ENCODE measurements at places on chromosomes 6 and 20.

DNA sequence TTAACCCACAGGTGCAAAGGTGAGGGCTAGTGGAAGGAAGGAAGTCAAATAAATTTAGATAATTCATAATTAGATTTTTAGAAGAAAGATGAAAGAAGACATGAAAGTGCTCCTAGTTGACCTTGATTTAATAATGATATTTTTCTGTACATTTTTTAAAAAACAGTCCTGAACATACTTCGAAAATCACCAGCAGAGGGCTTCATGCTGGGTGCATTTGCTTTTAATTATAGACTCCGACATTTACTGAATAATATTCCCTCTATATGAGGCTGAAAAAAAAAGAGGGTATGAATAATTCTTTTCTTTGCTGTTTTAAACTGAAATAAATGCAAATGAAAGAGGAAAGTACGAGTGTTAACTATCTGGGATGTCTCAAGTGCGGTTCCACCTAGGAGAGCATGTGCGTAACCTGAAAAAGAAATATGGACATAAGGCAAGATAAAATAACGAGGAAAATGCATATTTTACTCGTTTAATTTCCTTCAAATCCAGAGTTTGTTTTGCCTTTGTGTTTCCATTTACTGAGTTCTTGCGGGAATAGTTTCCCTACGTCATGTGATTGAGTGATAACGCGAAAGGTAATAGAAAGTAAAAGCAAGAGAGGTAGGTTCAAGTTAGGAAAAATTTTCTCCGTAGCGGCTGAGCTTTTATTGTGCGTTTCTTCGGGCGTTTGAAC lies 3.1 kb upstream of the TFAP2B start:
- peak; percentile 43 for DNase-seq

DNA sequence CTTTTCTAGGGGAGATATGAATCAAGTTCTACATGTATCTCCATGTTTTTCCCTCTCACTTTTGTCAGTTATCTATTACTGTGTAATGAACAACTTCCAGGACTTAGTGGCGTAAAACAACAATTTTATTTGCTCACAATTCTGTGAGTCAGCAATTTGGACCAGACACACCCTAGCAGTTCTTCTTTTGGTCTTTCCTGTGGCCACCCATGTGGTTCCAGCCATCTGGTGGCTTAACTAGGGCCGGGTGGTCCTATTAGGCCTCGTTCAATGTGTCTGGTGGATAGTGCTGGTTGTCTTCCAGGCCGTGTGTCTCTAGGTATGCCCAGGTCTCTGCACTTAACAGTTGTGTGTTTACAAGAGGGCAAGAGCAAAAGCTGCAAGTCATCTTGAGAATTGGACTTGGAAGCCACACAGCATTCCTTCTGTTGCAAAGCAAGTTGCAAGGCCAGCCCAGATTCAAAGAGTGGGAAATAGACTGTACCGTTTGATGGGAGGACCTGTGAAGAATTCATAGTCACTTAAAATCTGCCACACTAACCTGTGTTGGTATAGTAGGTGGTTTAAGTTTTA lies 20.8 kb upstream of the SLC35D3 start:
- DNase-seq, result no peak

DNA sequence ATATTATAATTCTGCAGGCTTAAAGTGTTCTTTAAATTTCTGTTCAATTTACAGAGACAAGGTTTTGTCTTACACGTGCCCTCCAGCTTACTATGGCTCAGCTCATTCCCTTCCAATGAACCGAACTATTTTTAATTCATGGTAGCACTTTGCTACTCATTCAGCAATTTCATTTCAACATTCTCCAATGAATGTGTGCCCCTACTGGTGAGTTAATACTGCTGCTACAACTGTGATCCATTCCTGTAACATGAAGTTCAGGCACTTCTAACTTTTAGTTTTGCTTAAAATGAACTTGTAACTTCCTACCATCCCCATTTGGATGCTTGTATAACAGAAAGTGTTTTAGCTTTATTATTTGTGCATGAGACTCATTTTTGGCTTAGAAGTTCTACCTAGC lies 99.7 kb downstream of the F13A1 start:
- no peak for DNase-seq

DNA sequence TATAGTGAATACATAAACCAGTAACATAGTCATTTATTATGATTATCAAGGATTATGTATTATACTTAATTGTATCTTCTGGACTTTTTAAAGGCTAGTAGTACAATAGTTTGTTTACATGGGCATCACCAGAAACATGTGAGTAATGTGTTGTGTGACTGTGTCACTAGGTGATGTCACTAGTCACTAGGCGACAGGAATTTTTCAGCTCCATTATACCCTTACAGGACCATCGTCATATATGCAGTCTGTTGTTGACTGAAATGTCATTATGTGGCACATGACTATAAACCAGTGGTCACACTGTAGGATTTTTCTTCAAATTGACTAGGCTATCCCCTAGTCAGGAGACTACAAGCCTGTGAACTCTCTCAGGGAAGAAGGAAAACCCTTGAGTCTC lies 86.5 kb upstream of the CENPW start:
- no peak for DNase-seq

GRCh38 chr20:63098195-63098810 lies 91.5 kb upstream of the BHLHE23 start:
- no peak for DNase-seq

GRCh38 chr6:52061481-52061880 lies 25.9 kb downstream of the PKHD1 start:
- DNase-seq, result no peak

GRCh38 chr6:106511288-106512047 lies 117.8 kb downstream of the RTN4IP1 start:
- peak; percentile 15 for DNase-seq

GRCh38 chr20:12435268-12435667 lies 517.6 kb downstream of the BTBD3 start:
- DNase-seq, result no peak

GRCh38 chr6:63805345-63805744 lies 169.7 kb downstream of the PHF3 start:
- DNase-seq, result no peak

DNA sequence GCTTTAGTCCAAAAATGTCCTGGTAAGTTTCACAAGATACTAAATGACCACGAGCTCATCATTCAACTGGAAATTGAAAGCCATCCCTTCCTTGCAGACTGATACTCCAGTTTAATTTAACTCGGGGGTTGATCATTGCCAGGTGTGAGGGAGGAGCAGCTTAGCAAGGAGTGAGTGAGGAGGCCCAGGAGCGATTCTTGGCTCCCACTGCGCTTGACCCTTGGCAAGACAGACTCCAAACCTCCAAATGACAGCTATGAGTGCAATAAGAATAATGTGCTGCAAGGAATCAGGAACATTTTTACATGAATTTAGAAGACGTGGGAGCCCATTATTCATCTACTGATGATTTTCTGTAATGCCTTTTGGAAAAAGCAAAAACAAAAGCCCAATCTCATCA lies 64.9 kb downstream of the LAMA4 start:
- DNase-seq, result no peak

DNA sequence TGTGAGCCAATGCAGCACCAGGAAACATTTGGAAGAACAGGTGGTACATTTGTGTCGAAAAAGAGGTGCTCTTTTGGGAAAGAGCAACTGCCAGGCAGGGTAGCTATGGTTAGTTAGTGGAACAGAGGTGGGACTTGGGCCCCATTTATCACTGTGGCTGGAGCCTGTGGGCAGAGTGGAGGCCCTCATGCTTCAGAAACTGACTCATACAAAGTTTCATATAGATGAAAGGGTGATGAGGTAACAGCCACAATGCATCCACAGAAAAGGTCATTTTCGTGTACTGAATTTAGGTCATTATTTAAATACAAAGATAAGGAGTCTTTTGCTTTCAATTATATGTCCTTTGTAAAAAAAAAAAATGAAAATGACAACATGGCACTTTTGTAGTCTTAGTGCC lies 76.4 kb upstream of the HS3ST5 start:
- peak; percentile 87 for DNase-seq

DNA sequence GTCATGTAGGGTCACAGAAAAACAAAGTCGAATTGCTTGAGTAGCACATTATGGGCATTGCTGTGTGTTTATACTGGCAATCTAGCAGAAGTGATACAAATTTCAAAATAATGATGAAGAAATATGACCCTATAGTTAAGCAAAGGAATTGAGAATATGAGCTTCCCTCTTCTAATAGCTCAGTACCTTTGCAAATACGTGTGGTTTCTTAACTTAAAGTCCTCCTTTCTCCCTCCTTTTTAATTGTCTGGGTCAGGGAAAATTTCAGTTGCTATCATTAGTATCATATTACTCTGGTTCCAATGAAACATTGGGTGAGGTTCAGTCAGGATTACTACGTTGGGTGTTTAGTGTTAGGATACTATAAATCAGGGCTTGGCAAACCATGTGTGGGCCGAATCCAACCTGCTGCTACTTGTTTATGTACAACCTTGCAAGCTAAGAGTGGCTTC lies 166.8 kb upstream of the CARMIL1 start:
- peak; percentile 51 for DNase-seq

GRCh38 chr20:46377518-46377917 lies 28.9 kb downstream of the ELMO2 start:
- DNase-seq, result no peak

- DNase-seq, result no peak
These were observed 8.6 kb upstream of the MAP1LC3A start for GRCh38 chr20:34549929-34550305.
